Activated CD4-positive, alpha-beta T cell treated with anti-CD3 and anti-CD28 coated beads, Interleukin-2, amount 50 U/mL, for 4 hours (primary cell): ENCODE measurements at places on chromosomes 11 and 22.
A peak's percentile ranks its signal among the peaks of the same experiment; 100 is the strongest.

DNA sequence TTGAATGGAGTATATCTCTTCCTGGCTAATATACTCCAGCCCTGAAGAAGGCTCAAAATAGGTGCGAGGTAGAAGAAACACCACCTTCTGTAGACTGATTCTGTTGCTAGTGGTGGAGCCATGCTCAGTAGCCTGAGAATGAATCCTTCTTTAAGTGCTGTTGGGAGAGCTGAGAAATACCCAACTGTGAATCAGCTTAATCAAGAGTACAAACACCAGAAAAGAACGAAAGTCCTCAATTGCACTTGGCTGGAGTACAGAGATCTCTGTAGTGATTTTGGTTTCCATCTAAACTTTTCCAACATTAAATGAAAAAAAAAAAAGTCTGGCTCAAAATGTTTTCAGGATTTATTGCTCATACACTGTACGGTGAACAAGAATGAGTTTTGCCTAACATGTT lies 619.1 kb downstream of the METTL15 start:
- no peak for DNase-seq

GRCh38 chr22:33535937-33536875 lies 384.1 kb downstream of the LARGE1 start:
- DNase-seq: no peak

DNA sequence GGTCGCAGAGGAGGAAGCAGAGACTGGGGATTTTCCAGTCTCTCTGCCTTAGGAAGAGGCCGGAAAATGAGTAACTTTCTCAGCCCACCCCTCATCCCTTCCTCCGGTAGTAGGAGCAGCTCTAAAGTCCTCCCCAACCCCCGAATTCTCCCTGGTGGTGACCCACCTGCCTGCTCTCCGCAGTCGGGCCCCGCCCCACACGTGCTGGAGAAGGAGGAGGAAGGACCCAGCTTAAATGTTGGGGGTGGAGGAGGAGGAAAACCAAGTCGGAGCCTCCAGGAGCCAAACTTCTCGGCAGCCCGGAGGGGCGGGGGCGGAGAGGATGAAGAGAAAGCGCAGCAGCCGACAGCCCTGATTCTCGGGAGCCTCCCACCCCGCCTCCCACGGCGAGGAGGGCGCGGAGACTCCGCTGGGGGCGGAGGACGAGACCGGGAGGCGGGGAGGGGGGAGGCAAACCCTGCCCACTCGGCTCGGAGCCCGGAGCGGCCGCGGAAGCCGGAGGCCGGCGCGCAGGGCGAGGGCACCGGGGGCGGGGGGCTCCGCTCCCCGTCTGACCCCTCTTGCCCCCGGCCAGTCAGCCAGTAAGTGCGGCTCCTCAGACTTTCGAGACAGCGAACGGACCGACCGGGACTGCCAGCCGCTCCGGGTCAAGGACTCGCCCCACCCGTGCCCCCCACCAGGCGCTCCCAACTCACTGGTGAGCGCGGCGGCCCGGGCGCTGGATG lies at the start of gene TPBGL:
TSS of gene TPBGL (plus strand) at position 464 of the 725 bp plus-strand sequence. CDS start 276 bp downstream, outside the sequence.
- peak; percentile 18 for DNase-seq

GRCh38 chr11:1979607-1980006 lies 18.0 kb downstream of the H19 start:
- no peak for DNase-seq

DNA sequence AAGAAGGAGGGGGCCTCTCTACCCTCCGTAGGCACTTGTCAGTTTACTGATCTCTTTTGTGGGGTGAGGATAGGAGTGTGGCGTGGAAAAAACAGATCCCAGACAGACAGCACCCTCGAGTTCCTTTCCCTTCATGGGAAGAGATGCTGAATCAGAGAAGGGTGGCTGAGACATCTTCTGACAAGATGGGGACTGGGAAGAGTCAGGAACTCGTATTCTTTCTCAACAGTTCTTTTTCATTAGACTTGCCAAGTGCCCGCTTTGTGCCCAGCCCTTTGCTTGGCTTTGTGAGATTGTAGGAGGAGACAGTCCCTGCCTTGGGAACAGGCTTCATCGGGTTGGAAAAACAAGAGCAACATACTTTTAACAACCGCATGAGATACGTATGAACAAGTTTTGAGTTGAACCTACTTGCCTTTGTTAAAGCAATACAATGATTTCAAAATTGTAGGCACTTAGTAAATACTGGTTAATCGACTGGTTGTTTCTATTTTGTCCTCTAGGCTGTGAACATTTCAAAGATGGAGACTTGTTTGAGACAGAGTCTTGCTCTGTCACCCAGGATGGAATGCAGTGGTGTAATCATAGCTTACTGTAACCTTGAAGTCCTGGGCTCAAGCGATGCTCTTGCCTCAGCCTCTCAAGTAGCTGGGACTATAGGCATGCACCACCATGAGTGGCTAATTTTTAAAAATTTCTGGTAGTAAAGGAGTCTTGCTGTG lies 1.1 kb downstream of the RRM1 start:
- no peak for DNase-seq

- no peak for DNase-seq
These were observed 1091.8 kb downstream of the TBC1D22A start for GRCh38 chr22:47854251-47854650.

GRCh38 chr22:36580846-36581245 lies 51.9 kb upstream of the EIF3D start:
- DNase-seq: no peak

DNA sequence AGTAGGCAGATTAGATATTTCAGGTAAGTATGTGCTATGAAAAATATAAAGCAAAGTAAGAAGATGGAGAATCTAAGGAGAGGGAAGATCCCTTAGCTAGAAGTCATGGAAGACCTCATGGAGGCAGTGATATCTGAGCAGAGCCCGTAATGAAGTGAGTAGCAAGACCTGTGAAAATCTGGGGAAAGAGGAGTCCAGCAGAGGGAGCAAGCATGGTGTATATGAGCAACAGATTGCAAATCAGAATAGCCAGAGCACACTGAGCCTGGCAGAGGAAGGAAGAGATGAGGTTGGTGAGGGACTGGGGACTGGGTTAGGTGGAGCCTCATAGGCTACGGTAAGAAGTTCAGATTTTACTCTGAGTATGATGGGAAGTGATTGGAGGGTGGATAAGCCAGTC lies 9.4 kb downstream of the LHFPL7 start:
- DNase-seq: no peak

GRCh38 chr22:17143101-17143500 lies 16.0 kb downstream of the HDHD5 start:
- DNase-seq: no peak

DNA sequence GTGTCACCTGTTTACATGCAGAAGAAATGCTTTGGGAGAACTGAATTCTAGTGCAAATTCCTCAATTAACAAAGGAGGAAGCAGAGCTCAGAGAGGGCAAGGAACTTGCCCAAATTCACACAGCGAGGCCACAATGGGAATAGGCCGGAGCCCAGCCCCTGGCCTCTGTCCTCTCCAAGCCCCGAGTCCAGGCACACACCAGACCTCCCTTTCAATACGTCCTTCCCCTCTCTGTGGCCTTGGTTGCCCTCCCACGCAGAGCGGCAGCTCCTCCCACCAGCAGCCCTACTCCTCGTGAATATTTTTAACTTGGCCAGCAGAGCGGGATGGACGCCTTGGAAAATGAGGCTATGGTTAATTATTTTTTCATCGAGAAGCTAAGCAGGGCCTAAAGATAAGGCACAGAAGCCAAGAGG lies 1.6 kb upstream of the CARD10 start:
- no peak for DNase-seq

- DNase-seq: no peak
These were observed 15.9 kb upstream of the MMP7 start for GRCh38 chr11:102546427-102546826.

DNA sequence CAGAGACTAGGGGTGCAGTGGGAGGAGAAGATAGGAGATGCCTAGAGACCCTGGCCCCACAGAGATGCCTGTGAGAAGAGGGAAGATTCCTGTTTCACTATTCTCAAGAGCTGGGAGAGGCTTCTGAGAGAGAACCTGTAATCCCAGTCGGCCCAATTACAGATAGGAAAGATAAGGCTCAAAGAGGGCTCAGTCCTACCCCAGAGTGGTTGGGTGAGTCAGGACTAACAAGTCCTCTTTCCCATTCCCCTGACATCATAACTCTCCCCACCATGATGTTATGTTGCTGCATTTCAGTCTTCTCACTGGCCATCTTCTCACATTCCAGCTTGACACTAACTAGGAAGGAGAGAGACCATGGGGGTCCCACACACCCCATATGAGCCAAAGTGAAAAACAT lies 17.9 kb downstream of the ARHGEF12 start:
- DNase-seq: no peak

DNA sequence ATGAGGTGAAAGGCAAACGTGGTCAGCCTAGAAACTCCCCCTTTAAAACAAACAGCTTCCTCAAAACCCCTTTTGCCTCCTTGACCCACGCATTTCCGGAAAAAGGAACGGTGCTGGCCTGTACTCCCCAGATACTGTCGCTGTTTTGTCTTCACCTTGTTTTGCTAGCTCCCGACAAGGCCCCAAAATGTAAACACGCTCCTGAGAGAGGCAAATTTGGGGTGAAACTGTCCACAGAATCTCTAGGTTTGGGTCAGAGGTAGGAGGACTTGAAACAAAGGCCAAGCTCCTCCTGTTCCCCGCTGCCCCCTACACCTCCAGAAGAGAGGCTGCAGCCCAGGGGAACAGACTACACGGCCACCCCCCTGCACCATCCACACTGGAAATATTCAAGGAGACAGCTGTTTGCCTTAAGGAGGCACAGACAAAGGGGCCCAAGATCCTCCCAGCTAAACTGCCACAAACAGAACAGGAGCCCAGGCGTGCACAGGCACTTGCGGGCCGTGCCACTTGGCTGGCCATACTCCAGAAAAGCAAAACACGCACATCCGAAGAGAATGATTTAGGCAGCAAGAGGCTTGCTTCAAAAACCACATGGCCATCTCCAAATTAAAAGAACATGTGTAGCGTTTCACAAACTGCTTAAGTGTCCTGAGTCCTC lies 160.5 kb upstream of the GRK3 start:
- no peak for DNase-seq

GRCh38 chr11:114008331-114008730 lies 33.4 kb downstream of the HTR3A start:
- DNase-seq: no peak

GRCh38 chr22:26845021-26845743 lies 187.8 kb downstream of the MIAT start:
- no peak for DNase-seq

GRCh38 chr11:1230121-1230455 lies 7.2 kb downstream of the MUC5B start:
- DNase-seq: no peak

DNA sequence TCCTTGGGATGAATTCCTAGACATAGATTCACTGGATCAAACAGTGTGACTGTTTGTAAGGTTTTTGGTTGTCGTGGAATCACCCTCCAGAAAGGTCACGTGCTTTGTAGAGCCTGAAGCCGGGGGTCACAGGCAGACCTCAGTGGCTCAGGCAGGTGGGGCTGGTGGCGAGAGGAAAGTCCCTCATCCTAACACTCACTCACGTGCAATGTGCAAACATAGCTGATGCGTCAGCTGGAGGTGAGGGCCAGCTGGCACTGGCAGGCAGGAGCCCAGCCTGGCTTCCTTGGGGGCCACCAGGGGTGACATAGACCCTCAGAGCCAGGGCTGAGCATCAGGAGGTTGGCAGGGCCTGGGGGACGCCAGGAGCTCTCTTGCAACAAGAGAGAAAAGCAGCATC lies 90.0 kb downstream of the ARHGAP8 start:
- no peak for DNase-seq

DNA sequence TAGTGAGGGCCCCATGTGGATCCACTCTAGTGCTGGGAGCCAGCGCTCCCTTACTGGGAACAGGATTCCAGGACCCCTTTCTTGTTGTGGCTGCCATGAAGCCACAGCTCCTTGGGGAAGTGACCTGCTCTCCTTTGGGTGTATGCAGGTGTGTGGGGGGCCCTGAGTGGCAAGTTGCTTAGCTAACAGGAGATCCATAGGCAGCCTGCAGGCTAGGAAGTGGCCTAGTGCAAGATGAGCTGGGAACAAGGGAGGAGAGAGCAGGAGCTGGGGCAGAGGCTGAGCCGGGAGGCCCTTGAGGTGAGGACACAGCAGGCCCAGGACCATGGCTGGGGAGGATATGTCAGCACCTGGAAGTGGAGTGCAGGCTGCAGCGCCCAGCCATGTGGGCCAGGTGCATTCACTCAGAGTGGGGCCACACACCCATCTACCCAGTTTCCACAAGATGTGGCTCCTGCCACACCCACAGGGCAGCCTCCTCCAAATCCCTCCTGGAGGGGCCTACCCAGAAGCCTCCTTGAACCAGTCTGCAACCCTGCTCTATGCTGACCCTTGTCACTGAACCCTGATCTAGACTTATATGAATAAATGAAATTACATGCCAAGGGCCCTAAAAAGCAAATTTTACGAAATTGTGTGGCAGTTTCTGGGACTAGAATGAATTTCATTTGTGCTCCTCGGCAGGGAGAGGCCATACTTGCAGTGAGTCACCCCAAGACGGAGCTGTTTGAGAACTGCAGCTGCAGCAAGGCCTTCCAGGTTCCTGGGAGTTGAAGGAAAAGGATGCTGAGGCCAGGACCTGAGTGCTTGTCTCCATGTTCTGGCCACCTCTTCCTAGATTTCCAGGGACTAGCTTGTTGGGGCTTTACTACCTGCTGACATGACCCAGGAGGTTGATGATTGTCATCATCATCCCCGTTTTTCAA lies 3.2 kb downstream of the THAP7 start:
- no peak for DNase-seq

DNA sequence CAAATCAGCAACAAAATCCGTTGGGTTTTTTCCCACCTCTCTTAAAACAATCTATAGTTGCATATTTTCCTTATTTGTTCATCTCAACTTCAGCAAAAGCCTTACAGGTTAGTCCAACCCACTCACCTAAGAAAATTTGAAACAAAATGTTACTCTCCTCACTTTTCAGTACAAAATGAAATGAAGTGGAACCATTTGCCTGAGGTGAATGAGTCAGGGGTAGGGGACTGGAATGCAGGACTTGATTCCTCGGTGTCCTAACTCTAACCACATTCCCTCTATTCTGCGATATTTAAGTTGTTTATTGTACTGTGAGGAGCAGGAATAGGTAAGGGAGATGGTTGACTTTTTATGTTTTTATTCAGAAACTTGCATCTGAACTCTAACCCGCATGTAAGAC lies 16.4 kb downstream of the ATP5MG start:
- DNase-seq: no peak

DNA sequence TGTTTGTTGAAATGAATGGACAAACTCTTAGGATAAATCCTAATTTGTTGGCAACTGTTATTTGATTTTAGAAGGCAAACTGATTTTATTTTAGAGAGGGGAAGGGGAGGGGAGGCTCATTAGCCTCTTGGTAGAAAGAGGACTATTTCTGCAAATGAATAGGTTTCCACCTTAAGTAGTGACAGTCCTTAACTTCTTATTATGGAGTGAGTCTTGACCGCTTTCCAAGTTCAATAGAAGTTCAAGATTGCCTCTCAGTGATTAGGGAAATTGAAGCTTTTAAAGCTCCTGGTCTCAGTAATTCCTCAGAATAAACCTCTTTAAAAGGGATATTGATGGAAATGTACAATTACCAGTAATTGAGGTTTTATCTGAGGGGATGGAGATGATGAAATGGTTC lies 55.7 kb downstream of the PANX1 start:
- no peak for DNase-seq
